SW480 (cell line): ENCODE measurements at places on chromosomes 2 and 18.

GRCh38 chr2:237228281-237228625 lies 142.6 kb downstream of the COPS8 start:
- DNase-seq = no peak

DNA sequence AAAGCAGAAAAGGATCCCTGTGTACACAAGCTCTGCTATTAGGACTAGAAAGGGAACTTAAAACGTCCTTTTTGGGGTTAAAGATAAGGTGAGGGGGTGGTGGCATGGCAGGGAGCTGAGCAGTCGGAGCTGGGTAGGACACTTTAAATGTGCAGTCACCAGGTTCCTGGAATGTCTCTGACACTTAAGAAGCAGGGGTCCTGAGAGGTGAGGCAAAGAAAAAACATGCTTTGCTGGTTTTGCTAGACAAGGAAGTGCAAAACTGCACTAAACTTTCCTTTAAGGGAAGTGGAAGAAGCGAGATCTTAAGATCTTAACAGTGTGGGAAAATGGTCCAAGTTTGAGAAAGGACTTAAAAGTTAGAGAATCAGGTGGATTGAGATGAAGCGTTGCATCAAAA lies 99.5 kb upstream of the MAP3K20 start:
- DNase-seq = no peak

DNA sequence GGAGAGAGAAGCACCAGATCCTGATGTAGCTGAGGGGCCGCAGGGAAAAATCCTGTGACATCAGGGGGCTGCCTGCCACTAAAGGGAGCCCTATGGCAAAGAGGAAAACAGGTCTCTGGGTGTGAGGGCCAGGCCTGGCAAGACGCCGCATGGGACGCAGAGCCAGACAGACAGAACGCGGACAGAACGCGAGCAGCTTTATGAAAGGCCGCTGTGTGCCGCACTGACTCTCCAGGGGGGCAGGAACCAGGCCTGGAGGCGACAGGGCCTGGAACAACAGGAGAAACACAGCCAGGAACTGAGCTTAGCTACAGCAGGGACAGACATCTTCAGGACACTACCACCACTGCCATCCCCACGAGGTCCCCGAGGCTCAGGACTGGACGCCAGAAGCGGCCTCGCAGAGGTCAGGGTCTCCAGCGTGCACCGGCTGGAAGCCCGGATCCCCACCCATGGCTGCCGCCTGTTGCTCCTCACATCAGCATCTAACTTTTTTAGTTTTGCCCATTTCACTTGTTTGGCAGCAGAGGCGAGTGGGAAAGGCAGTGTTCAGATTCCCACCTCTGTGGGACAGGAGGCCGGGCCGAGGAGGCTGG lies 131.6 kb downstream of the VAPA start:
- no peak for DNase-seq

GRCh38 chr2:196170606-196171247 lies 651 bp downstream of the STK17B start:
- peak; percentile 42 for DNase-seq

GRCh38 chr2:241081190-241081642 lies 20.9 kb downstream of the MTERF4 start:
- DNase-seq = no peak

DNA sequence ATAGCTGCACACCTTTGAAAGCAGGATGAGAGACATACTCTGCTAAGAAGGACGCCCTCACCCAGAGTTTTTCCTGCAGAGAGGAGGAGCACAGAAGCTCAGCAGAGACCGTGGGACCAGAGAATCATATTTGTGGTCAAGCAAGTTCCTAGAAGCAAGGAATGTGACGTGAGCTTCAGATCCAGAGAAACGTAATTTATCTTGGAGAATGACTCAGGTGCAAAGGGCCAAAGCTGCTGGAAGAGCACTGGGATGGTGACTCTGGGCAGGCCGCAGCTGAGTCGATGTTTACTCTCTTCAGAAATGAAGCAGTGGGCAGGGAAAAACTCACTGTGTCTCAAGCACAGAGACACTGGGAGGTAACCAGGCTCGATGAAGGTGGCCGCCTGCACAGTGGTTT lies 50.1 kb upstream of the IGFBP2 start:
- DNase-seq = peak; percentile 43

DNA sequence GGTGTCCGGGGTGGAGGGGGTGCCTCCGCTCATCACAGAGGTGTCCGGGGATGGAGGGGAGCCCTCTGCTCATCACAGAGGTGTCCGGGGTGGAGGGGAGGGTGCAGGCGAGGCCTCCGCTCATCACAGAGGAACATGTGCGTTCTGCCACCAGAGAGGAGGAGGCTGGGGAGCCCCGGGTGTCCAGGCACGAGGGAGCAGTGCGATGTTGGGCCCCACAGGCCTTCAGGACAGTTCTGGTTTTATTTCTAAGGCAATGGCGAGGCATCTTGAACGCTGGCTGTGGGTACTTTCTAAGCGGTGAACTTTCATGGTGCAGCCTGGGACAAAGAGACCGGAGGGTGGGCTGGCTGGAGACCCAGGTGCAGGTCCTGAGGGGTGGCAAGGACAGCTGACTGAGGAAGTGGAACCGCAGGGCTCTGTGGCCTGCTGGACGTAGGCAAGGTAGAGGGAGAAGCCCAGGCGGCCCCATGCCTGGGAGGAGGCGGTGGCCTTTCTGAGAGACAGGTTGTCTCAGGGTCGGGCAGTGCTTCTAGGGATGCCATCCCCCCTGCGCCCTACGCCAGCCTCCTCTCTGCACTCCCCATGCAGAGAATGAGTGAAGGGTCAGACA lies 196.6 kb upstream of the SALL3 start:
- no peak for DNase-seq

GRCh38 chr18:79323471-79323870 lies 72.3 kb upstream of the NFATC1 start:
- no peak for DNase-seq

- DNase-seq = no peak
These were observed 34.4 kb downstream of the VRK2 start for GRCh38 chr2:58081000-58081399.

DNA sequence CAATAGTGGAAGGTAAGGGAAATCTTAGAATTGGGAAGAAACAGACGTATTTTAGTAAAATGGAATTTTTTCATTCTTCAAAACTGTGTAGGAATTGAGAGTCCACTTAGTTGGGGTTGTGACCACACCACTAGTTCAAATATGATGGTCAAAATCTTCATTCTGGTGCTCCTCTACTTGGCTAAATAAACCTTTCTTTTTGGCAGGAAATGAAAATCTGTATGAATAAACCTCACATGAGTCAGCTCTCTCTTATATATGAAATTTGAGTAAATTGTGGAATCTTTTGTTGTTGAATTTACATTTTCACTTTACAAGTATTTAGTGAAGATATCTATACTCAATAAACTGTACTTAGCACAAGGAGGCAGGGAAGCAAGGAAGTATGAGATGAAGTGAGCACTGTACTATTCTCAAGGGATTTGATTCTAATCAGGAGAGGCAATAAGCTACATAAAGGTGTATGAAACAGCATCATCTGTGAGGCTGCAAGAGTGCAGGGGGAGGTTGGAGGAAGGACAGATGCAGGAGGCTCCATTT lies 20.5 kb downstream of the IL18R1 start:
- no peak for DNase-seq

DNA sequence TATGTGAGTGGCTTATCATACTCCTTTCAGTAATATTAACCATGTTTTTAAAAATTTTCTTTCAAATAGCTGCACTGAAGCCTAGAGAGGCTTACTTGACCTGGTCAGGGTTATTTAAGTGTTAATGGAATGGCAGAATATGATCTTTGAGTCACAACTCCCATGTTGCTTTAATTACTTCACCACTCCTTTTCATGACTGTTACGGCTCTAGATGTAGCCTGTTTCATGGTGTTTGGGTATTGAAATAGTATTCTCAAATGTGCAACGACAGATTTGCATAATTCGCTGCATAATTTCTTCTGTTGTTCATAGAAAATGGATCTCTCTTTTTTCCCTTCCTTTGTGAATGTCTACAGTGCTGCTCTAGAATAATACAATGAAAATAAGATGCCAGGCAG lies 51.6 kb upstream of the PLA2R1 start:
- DNase-seq = no peak

DNA sequence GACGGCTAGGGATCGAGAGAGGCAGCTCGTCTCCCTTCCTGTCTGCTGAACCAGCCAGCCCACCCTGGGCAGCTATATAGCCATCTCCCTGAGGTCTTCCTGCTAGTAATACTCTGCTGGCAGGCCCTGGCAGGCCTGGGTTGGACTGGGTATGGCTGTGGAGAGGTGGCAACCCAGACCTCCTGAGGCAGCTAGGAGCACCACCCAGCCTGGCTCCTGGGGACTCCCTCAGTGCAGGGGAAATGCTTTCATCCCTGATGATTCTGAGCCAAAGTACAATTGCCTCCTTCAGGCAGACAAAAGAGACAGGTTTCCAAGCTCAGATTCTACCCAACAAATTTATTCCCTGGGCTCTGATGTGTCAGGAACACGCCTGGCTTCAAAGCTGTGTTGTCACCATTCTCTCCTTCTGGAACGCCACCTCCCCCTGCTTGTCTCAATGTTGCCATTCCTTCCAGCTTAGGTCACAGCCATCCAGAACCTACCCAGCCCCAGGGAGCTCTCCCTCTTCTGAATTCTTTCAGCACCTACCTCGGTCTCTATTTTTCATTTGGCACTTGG lies 4.7 kb upstream of the DNAJB2 start:
- DNase-seq = peak; percentile 81

DNA sequence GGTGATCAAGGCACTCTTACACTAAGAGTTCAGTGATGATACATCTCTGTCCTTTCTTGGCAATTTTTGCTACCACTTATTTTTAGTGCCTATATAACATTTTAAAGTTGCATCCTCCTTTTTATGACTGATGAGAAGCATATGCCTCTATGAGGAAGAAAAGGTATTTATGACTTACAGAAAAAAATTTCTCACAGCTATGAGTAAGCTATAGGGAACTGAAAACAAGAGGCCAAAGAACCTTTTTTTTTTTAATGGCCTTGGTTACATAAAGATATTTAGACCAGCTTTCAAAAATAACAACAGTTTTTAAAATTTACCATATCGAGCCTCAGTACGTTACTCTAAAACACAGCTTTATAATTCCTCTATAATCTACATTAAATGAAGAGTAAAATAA lies 21.3 kb downstream of the MBD5 start:
- no peak for DNase-seq

DNA sequence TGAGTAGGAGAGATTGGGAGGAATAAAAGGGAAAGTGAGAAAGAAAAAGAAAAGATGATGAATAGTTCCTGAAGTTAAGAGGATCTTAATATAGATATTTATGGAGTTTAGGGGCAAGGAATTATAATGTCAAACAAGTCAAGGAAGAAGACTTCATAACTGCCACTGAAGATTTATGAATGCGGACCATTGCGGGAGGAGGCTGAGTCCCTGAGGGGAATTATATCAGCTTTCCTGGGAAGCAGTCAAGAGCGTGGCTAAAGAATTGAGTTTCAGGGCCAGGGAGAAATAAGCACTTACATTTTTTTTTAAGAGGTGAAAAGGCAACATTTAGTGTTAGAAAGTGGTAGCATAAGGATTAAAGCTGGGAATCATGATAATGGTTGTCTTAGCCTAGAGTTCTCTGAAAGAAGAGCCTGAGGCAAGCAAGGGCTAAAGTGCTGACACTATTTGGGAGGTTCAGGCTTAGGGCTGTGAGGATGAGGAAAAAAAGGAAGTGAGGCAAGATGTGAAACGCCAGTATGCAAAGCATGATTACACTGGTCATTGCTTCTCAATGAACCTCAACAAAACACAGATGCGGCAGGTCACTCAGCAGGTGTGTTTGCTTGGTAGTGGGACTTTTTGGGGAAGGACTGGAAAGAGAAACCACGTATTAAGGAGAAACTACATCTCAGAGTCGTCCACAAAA lies 217.1 kb downstream of the SLC4A3 start:
- no peak for DNase-seq

DNA sequence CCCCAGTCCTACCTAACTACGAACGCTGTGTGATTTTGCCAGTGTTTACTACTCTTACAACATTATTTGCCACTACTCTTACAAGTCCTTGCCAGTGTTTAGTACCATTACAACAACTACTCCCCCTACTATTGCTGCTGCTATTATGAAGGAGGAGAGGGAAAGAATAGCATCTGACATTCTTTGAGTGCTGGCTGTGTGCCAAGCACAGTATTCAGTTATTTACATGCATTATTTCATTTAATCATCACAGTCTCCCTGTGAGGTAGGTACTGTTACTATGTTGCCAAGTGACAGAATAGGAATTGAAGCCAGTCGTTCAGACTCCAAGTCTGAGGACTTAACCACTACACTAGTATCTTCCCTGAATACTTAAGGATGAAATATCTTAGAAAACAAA lies 185.9 kb upstream of the FOSL2 start:
- no peak for DNase-seq

GRCh38 chr2:226329180-226329579 lies 470.4 kb downstream of the IRS1 start:
- no peak for DNase-seq

DNA sequence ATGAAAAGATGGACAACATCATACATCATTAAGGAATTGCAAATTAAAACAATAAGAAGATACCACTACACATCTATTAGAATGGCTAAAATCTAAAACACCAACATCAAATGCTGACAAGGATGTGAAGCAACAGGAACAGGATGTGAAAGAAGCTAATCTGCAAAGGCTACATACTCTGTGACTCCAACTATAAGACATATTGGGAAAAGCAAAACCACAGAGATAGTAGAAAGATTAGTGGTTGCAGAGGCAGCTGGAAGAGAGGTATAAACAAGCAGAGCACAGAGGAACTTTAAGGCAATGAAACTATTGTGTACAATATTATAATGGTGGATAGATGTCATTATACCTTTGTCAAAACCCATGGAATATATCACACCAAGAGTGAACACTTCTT lies 393.7 kb upstream of the RAB6C start:
- DNase-seq = no peak

DNA sequence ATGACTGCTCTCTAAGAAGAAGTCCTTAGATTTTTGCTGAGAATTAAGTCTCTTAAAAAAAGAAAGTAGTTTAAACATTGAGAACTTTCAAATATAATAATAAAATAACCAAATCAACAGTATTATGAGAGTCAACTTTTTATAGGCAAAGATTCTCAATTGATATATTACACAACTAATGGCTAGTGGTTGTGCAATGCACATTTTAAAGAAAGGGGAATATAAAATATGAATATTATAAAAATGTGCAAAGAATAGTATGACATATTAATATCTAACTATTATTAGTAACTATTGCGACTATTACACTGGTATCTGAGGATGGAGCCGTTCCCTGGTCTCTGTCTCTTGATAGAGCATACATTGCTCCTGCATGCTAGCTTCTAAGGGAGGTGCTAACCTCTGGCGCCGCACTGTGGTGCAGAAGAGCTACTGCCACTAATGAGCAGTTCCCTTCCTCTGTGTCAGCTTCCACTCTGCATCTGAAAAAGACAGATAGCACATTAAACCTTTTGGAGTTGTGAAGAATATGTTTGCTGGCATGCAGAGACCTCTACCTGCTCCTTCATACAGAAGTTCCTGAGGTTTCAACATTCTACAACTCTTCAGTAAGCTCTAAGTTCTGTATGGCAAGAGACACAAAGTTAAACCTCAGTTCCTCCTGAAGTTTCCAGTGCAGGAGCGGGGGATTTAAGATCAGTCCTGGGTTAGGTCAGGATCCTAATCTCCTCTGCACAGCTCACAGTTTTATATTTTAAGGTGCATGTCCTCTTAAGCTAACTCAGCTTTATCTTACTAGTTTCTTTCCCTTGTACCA lies 3.5 kb upstream of the SLC9A2 start:
- DNase-seq = peak; percentile 81

GRCh38 chr2:234081970-234082822 lies 31.7 kb downstream of the SPP2 start:
- peak; percentile 31 for DNase-seq

GRCh38 chr2:46569061-46569560 lies 89.7 kb downstream of the TMEM247 start:
- DNase-seq = no peak
